ENCODE measurements at places on chromosomes 1 and 21.

DNA sequence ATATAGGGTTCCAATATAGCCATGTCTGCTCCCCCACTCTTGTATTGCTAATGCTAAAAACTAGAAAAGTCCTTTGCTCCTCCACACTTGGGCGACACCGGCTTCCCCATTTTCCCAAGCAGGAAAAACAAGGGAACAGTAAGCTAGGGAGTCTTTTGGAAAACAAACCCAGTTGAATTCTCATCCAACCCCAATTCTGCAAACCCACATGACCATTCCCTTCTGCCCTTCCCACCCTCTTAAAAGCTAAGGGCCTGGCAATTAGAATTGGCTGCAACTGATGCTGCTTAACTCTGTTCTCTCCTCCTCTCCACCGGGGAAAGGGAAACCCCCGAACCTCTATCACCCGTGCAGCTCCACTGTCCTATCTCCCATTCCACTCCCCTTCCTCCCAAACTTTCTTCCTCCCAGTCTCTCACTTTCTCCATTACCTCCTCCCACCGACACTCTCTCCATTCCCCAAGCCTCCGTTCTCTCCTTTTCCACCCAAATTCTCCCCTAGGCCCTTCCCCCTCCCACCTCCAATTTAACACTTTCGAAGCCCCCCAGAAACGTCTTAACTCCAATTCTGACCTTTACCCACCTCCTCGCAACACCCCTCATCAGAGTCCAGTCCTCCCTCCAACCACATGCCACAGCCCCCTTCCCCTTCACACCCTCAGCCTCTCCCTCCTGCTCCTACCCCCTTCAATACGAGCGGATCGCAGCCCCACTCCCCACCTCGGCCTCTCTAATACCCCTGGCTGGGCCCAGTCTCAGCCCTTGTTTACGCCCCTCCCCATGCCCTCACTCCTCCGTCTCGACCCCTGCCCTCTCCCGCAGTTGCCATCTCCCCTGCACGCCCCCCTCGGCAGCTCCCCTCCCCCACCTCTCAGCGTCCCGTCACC, 701 bp downstream of the DEDD start:
- DNase-seq = no peak

DNA sequence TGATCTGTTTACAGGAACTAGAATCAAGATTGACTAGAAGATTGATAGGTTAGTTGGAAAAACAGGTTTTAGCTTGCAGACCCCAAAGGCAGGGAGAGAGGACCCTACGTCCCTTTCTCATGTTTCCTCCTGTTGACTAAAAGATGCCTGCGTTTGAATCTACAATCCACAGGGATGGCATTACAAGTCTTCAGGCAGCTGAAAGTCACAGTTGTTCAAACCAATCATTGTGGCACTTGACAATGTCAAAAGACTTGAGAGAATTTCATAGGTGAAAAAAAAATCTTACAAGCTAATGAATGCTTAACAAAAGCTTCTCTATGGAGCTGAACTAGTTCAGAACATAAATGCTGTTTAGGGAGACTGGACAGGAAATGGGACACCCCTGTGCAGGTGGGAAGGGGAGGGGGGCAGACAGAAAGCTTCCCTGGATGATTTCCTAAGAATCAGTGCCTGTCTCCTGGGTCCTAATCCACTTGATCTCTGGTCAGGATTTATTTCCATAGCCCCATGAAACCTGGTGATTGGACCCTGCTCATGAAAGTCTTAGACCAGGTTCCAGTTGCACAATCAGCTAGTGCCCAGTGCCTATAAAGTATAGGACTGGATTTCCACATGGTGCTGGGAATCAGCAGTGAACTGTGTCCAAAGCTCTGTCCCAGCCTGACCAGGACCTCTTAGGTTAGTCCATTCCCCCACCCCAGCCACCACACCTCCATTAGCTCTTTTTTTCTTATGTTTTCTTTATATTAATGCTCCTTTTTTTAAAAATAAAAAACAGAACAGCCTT, 91.6 kb upstream of the BCAR3 start:
- DNase-seq = no peak

GRCh38 chr21:38959692-38960061, 153.9 kb downstream of the ETS2 start:
- DNase-seq = no peak

DNA sequence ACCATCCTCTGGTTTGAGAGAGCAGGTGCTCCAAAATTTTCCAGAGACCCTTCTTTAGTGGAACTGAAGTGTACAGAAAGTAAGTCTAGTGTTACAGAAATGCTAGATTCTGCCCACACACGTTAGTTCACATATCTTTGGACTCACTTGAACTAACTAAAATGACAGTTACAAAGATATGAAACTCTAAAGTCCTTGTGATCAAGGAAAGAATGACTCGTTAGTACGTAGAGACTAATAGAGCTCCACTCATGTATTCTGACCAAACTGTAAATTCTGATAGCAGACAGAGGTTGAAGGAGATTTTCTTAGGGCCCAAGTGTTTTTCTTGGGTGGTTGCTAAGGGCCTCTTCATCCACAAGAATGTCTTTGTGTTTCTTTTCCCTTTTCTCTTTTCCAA, 491.5 kb upstream of the B3GALT2 start:
- no peak for DNase-seq

- DNase-seq = no peak
Observed at GRCh38 chr1:158095737-158096335, 84.9 kb upstream of the CD1D start.

DNA sequence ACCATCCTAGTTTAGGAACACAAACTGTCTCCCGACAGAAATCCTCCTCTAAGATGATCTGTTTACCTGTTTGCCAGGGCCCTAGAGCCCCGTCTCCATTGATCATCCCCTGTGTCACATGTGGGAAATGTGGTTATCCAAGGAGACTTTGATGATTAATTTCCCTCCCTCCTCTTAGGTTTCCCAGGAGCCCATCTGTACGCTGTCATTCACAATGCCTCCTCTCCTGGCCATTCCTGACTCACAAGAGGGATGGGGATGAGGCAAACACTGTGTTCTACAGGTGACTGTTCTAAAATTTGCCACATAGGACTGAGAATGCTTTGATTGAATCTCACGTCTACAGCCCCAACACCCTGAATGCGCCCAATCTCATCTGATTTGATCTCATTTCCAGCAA, 50.0 kb downstream of the TNR start:
- DNase-seq = no peak

DNA sequence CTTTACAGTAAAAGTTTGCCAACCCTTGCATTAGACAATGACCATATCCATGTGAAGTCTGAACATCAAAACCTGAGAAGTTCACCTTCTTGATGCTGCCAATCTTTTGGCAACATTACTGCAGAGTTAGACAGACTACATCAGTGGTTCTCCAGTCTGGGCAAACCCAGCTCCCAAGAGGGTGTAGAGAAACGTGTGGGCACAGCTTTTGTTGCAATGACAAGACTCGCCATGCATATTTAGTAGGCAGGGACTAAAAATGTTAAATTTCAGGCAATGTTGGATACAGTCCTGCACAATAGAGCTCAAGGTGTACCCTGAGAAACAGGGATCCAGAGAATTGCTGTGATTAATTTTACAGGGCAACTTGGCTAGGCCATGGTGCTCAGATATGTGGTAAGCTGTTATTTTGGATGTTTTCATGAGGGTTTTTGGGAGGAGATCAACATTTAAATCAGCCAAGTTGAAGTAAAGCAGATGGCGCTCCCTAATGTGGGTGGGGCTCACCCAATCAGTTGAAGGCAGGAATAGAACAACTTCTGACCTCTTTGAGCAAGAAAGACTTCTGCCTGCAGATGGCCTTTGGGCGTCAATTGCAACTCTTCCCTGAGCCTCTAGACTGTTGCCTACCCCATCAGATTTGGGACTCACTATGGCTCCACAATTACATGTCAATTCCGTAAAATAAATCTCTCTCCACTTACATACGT, 37.6 kb upstream of the CLDN14 start:
- DNase-seq = no peak

GRCh38 chr1:51564124-51564523, 45.1 kb upstream of the EPS15 start:
- no peak for DNase-seq

DNA sequence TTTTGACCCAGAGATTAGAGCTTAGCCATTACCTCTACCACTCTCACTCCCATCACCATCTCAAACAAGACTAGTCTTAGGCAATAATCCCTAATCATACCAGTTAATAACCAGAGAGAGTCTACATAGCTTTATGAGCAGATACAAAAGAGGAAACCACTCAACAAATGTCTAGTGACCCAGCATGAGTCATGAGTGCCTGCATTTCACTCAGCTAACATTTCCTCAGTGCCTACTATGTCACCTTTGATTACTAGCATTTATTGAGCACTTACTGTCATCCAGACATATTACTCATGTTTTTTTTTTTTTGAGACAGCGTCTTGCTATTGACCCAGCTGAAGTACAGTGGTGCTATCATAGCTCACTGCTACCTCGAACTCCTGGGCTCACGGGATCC, 35.9 kb upstream of the GALNT2 start:
- no peak for DNase-seq

DNA sequence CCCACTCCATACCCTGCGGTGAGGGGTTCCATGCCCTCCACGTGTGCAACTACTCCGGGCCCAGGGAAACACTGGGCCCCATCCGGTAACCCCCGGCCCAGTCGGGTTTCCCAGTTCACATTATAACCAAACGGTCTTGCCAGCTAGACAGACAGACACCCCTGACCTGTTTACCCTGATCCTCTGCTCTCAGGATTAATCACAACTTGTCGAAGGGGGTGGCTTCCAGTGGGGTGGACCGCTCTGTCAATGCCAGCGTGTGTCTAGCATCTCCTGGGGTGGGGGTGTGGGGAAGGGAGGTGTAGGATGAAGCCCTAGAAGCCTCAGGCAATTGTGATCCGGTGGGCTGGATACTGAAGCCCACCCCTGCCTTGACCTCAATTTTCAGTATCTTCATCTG, 4.6 kb upstream of the OLIG2 start:
- DNase-seq = no peak

DNA sequence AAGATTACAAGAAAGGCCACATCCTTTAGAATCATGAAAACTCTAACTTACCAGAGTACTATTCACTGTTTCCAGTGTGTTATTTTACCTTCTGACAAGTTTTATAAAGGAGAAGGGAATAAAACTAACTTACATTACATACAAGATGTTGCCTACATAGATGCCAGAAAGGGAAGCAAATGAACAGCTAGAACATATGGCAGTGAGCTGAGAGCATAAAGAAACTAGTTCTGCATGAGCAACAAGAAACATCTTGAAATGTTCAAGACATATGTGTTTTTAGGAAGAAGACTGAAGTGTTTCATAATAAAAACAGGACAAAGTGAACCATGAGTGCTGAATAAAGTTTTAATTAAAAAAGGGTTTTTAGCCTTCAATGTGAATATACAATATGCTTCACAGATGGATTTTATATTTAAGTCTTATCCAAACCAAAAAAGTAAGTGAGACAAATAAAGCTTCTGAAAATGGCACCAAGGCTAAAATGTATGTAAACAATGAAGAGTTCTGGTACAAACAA, 39.4 kb downstream of the SLC5A9 start:
- DNase-seq = no peak

DNA sequence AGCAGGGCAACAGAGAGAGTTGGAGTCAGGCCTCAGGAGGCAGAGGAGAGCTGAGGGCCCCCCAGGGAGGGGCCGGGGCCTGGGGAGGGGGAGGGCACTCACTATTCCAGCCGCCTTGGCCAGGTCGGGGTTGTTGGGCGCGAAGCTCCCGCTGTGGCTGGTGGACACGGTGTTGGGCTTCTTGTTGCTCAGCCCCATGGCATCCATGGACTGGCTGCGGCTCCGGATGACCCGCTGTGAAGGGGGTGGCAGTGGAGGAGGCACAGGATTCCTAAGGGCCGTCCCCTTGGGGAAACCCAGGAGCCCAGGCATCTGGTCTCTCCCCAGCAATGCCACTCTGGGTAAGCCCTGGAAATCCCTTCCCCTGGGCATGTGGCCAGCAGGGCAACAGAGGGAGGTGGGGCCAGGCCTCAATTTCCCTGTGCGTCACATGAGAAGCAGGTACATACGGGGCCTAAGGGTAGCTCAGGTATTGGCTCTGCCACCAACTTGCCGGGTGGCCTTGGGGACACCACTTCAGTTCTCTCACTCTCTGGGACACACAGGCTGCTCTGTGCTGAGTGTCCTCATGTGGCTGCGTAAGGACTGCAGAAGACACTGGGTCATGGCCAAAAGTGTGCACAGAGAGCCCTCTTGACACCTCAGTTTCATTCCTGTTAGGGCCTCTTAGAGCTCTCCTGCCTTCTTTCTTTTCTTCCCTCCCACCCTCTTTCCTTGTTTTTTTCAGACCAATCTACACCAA, 63.0 kb downstream of the RAP1GAP start:
- DNase-seq = no peak

DNA sequence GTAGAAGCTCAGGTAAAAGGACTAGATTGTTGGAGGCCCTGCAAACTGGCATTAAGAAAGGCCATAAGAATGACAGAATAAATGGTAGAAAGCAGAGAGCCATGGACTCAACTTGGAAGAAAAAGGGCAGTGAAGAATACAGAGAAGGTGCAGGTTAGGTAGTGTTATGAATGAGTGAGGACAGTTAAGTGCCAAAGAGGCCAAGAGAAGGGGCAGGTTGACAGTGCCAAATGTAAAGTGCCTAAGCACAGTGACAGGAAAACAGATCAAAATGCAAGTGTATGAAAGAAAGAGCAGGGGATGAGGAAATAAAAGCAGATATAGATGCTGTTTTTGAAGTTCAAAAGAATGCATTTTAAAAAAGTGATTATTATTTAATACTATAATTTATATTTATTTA, 43.7 kb downstream of the INTS7 start:
- no peak for DNase-seq

All from NCI-H187 (cell line).